ENCODE measurements at places on chromosomes 11 and 22.

DNA sequence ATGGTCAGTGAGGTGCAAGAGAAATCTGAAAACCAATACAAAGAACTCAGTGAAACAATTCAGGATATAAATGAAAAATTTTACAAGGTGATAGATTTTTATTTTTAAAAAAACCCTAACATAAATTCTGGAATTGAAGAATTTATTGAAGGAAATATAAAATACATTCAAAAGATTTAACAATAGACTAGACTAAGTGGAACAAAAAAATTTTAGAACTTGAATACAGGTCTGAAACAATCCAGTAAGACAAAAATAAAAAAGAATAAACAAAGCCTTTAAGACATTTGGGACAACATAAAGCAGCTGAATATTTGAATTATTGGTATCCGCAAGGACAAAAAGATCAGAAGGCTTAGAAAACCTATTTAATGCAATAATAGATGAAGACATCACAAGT lies 8.7 kb downstream of the SPA17 start:
- no peak for DNase-seq

GRCh38 chr22:27564806-27565205 lies 236.8 kb downstream of the MN1 start:
- no peak for DNase-seq

GRCh38 chr11:77617892-77618291 lies 19.7 kb downstream of the CLNS1A start:
- DNase-seq = no peak

DNA sequence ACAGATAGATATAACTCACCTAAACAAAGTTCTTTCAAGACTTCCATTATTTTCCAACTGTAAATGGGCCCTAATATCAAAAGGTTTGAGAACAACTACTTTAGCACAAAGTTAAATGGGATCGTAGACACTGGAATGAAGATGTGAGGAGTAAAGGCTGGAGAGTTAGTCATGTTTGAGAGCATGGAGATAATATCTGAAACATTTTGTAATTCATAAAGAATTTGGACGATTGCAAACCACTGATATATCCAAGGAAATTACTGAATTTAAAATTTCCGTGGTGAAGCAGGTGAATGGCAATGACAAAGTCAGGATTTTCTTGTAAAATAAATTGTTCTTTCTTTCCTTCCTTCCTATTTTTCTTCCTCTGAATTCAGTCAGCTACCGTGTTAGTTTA lies 564.9 kb downstream of the CNTN5 start:
- DNase-seq = no peak

GRCh38 chr11:35087648-35088047 lies 51.3 kb upstream of the CD44 start:
- DNase-seq = no peak

- DNase-seq = no peak
Measured at GRCh38 chr11:11397036-11397415, 44.0 kb upstream of the CSNK2A3 start.

All from RWPE2 (cell line).